Frontal cortex (tissue), 4 donors: ENCODE measurements at places on chromosomes 12 and 14. TPM values are rescaled to one million over a fixed set of nuclear protein-coding genes. Genes with fewer than 3 reads are reported as not detected.

The CLEC4C gene
- total RNA-seq = not detected

- no peak for DNase-seq
Observed at GRCh38 chr12:116123451-116124258, 153.8 kb downstream of the MED13L start.

DNA sequence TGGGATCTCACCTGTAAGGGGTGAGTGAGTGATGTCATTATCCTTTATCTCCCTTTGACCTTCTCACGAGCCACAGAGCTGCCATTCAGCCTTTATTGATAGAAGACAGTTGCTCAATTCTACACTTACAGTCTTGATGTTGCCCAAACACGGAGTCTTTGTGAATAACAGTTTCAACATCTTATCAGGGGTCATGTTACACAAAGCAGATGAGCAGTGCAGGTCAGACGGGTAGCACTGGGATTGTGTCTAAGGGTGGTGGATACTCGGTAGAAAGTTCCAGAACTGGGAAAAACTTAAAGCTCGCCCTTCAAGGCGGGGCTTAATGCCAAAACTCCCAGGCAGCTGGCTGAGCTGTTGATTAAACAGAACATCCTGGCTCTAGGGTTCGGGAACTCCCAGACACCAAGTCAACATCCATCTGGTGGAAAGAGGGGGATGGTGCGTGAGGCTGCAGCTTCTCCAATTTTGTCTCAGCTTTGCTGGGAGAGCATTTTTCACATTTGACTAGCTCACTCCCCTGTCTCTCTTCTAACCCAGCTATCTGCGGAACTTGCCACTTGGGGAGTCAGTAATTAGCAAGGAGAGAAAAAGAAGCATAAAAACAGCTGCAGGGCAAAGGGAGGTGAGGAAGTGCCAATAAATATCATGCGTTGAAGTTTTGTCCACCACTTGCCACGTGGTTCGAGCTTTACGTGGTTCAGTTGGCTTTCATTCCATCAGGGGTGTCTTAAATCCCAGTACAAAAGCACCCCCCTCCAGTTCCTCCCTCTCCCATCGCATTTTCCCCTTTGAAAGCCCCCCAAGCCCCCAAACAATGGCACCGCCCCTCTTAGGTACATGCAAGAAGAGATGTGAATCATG is 31.0 kb downstream of the FOXN4 start:
- DNase-seq = no peak

The REM2 gene
- total RNA-seq = 2.4 TPM

DNA sequence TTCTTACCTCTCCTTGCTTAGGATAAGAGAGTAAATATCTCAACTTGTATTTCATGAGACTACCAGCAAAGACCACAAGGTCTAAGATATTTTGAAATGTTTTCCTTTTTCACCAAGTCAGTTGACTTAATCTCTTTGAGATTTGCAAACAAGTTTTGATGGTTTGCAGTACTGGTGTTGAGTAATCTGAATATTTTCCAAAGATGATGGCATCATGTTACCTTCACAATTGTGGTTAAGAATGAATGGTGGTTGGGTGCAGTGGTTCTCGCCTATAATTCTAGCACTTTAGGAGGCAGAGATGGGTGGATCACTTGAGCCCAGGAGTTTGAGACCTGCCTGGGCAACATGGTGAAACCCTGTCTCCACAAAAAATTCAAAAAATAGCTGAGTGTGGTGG is 225.7 kb downstream of the TMTC2 start:
- no peak for DNase-seq

- no peak for DNase-seq
Observed at GRCh38 chr12:11457996-11458645, 62.8 kb upstream of the PRB2 start.

DNA sequence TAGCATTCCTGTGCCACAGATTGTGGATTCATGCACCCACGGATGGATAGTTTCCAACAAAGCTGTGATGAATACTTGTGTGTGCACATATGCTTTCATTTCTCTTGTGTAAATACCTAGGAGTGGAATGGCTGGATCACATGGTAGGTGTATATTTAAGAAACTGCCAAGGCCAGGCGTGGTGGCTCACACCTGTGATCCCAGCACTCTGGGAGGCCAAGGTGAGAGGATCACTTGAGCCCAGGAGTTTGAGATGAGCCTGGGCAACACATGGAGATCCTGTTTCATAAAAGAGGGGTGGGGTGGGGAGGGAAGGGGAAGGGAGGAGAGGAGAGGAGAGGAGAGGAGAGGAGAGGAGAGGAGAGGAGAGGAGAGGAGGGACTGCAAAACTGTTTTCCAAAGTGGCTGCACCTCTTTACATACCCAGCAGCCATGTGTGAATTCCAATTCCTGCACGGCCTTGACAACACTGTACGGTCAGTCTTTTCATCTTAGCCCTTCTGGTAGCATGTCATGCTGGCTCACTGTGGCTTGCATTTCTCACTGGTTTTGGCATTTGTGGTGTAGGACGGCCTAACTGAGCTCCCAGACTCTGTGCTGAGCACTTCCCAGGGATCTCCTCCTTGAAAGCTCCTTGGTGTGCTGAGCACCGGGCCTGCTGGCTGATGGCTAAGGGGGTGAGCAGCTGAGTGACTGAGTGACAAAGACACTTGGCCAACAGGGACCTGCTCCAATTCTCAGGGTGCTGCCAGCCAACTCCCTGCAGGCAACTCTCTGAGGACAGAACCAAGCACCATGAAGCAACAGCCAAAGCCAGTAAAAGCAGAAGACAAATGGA is 27.9 kb downstream of the SYNE3 start:
- no peak for DNase-seq

The KIF26A gene
- 13.0 TPM for total RNA-seq

- no peak for DNase-seq
Observed at GRCh38 chr12:41919526-41920261, 225.0 kb downstream of the GXYLT1 start.

The ERBB3 gene
- total RNA-seq = 2.0 TPM

The GYS2 gene
- total RNA-seq = not detected

The KRT3 gene
- total RNA-seq = not detected

The DNAI7 gene
- total RNA-seq = 3.7 TPM

DNA sequence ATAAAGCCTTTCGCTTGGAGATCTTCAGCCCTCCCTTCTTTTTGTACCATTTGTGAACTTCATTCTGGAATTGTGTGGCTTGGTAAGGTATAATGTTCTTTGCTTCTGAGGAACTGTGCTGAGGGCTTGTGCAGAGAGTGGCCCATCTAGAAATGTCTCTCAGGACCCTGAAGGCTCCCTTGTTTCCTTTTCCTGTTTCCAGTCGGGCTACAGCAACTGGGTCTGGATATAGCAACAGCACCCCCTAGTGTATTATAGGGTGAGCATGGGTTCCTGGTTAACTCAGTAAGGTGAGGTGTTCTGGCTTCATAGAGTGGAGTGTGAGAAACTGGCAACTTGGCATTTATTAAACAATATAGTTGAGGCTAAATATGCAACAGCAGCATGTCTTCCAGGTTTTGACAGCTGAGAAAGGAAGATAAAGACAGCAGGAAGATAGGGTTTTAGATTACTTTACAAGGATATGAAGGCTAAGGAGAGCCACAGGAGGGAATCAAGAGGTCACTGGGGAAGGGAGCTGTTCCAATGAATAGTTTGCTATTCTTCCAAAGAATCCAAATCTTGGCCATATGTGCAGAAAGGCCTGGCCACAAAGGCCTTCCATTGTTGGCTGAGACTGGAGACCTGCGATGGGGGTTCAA is 49.1 kb upstream of the RNU6-8 start:
- peak; percentile 47 for DNase-seq

DNA sequence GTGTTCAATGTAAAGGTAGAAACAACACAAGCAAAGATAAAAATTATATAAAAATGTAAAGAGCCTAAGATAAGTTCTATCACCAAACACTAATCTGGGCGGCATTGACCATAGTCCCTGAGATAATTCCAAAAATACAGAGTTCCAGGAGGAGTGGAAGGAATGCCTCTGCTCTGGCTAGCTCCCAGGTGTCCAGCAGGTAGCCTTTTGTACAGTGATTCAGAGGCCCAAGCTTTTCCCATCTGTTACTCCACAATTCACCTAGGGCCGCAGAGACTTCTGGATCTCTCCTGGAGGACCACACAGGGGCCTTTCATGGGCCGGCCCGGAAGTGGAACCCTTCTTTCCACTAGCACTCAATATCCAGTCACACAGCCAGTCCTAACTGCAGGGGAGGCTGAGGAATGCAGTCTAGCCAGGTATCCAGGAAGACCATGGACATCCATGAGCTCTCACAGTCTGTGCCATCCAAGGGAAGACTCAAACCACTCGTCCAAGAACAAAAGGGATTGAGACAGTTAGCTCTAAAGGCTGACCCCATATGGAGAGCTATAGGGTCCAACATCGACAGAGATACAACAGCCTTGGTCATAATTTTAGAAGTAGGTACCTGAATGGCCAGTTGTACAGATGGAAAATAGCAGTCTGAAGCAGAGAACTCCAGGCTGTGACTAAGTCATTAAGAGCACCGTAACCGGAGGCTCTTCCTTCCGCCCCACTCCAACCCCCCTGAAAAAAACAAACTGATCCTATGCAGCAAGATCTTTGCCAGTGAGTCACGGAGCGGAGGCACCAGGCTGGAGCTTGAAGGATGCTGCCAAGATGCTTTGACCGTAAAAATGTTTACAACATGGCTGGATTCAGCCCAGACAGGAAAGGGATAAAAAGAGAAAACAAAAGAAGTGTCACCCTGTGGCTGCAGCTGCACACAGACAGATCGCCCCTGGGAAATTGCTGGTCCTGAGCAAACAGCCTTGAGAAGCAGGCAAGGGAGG is 204.8 kb downstream of the NUAK1 start:
- DNase-seq = no peak

The PXMP2 gene
- total RNA-seq = 15.9 TPM

DNA sequence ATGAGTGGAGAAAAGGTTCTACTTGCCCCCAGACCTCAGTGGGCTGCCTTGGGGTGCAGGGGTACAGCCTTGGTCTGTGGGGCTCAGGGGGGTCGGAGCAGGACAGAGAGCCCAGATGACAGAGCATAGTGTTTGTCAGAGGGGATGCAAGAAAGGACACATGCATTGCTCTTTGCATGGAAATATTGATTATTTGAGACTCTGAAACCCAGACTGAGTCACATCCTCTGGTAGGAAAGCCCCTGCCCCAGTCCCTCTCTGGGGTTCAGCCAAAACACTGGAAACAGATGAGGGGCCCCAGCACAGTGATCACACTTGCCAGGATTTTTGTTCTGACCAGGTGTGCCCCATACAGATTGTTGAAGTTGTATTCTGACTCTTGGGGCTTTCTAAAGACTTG is 1094.4 kb downstream of the BCL11B start:
- no peak for DNase-seq

The RACGAP1 gene
- 26.5 TPM for total RNA-seq

DNA sequence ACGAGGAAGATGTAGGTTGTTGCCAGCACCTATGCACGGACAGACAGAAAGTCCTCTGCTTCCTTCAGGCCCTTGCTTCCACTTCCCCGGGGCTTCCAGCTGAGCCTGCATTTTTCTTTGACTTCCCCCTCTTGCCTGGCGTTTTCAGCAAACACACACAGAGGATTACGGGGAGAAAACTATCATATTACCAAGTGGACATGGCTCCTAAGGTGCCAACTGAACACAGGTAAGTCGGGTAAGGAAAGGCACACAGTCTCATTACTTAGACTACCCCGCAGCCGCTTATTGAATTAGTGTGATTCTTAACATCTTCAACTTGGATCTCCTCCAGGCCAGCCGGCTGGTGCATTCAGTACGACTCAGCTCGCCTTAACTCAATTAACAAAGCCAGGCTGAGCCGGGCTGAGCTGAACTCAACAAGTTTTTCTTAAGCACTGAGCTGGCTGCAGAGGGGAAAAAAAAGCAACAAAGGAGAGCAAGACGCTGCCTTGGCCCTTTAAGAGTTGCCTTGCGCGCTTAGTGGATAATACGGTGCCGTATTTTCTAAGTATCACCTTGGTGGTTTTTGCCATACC is 19.2 kb upstream of the MAP1LC3B2 start:
- DNase-seq = no peak

The XPOT gene
- total RNA-seq = 53.8 TPM

The ANO4 gene
- 88.9 TPM for total RNA-seq

DNA sequence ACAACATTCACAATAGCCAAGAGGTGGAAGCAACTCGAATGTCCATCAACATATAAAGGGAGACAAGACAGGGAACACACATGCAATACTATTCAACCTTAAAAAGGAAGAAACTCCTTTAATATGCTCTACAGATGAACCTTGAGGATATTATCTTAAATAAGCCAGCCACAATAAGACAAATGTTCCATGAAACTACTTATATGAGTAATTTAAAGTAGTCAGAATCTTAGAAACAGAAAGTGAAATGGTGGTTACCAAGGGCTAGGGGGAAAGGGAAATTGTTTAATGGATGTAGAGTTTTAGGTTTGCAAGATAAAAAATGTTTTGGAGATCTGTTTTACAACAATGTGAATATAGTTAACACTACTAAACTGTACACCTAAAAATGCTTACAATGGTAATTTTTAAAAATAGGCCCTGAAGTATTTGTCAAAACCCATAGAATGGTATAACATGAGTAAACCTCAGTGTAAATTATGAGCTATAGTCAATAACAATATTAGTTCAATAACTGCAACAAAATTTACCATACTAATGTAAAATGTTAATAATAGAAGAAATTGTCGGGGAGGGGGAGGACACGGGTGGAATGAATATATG is 71.1 kb downstream of the EGLN3 start:
- DNase-seq = no peak

DNA sequence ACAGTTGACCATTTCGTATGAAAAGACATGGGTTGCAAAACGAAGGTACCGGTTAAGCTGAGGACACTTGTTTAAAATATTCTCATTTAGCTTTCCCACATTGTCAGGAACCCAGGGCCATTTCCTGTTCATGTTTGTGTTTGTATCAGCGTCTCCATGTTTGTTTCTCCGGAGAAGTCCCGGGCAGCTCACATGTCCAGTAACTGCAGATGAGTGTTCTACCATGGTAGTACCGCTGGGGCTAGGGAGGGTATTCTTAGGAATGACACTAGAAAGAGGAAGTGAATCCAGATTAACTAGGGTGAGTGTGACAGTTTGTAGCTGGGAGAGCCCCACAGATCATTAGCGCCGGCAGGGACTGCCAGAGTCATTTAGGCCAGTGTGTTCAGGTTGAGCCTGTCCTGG is 50.0 kb upstream of the EVL start:
- DNase-seq = no peak

GRCh38 chr14:66758031-66758613 is 250.2 kb downstream of the GPHN start:
- no peak for DNase-seq

The C12orf50 gene
- not detected for total RNA-seq

- no peak for DNase-seq
Observed at GRCh38 chr14:51539571-51540037, 112.1 kb upstream of the FRMD6 start.

GRCh38 chr12:96218989-96219678 is 25.0 kb downstream of the ELK3 start:
- DNase-seq = no peak

DNA sequence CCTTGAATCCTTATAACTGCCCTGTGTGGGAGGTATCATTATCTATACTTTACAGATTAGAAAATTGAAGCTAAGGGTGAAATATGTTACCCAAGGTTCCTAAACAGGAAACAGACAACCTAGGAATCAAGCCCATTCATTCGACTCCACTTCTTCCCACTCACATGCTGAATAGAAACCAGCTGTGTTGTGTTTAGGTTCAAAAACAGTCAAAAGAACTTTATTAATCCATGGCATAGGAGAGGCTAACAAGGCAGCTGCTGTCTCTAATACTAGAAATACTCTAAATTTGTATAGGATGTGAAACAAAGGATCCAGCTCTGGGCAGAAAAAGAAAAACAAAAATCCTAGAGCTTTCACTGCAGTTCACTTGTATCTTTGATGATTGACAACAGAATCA is 9.9 kb downstream of the AMDHD1 start:
- DNase-seq = no peak

The RFLNA gene
- 7.7 TPM for total RNA-seq
